Kidney (tissue), 22 donors: ENCODE measurements at places on chromosomes 13 and 19. TPM values are rescaled to one million over a fixed set of nuclear protein-coding genes. Genes with fewer than 3 reads are reported as not detected.
A peak's percentile ranks its signal among the peaks of the same experiment; 100 is the strongest.

- no peak for DNase-seq
These were observed 1.2 kb downstream of the MRI1 start for GRCh38 chr19:13765395-13766094.

The COX7A1 gene
- 56.2 TPM for total RNA-seq

GRCh38 chr13:46289260-46289955 is 77.7 kb downstream of the LRRC63 start:
- DNase-seq: no peak

The SSBP4 gene
- total RNA-seq: 64.9 TPM

The CCDC122 gene
- 11.7 TPM for total RNA-seq

The CD22 gene
- total RNA-seq: 15.4 TPM

GRCh38 chr13:49348751-49349150 is 95.1 kb downstream of the CAB39L start:
- no peak for DNase-seq

GRCh38 chr19:16821081-16821480 is 8.1 kb upstream of the SIN3B start:
- DNase-seq: no peak

- DNase-seq: peak; percentile 95
These were observed 1.4 kb upstream of the CCDC97 start for GRCh38 chr19:41308450-41309179.

GRCh38 chr13:97384371-97384770 is 49.6 kb upstream of the RAP2A start:
- no peak for DNase-seq

The GIPC3 gene
- 2.1 TPM for total RNA-seq

The SIGLEC7 gene
- total RNA-seq: 4.0 TPM

The CYP4F22 gene
- 0.09 TPM for total RNA-seq

GRCh38 chr13:46552889-46553520 is at the start of gene LRCH1:
LRCH1 (plus strand) TSS chr13:46553170; CDS start chr13:46553397, 227 bp downstream.
- peak; percentile 93 for DNase-seq

The KIR3DL2 gene
- 0.13 TPM for total RNA-seq

DNA sequence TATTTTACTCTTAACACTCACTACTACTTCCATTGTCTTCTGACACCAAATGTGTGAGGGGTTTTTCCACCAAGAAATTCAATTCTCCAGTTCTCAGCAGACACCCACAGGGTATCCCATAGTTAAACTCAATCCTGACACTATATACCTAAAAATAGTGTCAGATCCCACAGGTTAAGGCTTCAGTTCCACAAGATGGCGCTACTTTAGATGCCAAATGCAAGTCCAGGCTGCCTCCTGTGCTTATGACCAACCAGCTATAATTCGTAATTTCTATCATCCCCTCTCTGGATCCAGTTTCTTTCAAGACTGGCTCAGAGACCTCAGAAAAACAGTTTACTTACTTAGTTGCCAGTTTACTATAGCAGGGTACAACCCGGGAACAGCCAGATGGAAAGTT is 1146.2 kb upstream of the SPRY2 start:
- DNase-seq: peak; percentile 18

- DNase-seq: no peak
These were observed 7.9 kb downstream of the INTS6 start for GRCh38 chr13:51444922-51445321.

The ZNF729 gene
- total RNA-seq: not detected

The MIR17HG gene
- total RNA-seq: 5.7 TPM

DNA sequence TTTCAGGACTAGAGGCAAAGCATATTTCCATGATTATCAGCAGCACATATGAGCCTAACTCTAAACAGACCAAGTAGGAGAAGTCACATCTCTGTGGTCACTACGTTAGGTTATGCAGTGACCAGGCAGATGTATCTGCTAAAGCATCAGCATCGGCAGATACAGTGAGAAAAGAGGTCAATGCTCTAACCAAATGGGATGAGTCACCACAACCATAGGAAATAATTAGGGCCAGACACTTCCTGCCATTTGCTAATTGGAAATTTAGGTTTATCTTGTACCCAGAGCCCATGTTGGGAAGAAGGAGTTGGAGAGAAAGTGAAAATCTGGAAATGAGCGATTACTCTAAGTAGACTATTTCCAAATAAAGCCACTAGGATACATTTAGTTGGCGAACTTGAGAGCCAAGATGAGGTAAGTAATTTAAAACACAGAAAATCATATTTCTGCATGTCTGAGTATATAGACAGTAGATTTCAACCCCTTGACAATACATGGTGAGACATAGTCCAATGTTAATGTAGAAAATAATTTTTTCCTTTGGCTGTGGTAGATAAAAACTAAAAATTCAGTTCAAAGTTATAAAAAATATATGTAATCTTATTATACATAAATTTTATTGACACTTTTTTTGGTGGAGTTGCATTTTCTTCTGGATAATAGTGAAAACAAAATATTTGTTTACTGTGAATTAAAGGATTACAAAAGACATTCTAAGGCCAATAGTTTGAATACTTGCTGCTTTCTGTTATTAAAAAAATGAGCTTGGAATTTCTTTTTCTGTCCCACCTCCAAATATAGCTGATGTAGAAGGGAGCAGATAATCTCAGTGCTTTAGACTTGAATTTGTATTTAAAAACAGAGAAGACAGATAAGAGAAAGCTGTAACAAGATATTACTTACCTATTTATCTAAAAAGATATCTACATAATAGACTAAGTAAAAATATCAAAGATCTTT is 104.4 kb upstream of the CSNK1A1L start:
- no peak for DNase-seq

DNA sequence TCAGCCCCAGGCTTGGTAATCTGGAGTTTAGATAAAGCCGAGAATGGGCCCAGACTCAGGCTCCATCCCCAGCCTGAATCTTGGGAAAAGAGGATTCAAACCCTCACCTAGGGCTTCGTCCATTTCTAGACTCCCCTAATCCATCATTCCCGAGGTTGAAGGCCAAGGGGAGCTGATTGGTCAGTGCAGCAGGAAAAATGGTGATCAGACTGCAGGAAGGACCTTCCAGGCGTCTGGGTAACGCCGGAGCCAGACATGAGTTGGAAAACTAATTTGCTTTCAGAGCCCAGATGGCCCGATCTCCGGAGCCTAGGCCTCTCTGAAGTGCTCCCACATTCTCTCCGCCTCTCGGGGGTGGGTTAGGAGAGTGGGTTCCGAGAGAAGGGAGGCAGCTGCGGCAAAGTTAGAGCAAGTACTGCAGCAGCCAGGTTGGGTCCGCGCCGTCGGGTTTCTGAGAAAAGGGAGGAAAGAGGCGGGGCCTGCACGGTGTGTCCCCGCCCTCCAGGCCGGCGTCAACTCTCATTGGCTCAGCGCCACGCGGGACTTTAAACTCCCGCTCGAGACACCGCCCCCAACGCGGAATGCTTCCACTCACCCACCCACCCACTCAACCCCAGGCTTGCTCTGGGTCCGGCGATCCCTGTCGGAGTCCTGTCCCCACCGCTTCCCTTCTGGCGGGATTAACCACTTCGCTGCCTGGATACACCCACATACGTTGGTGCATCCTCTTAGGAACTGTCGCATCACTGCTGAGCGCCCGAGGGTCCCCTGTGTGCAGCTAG is 788 bp upstream of the RTBDN start:
- DNase-seq: peak; percentile 47

The XAB2 gene
- total RNA-seq: 44.4 TPM

GRCh38 chr13:80040196-80040980 is 300.5 kb downstream of the SPRY2 start:
- DNase-seq: no peak

- no peak for DNase-seq
These were observed 85.3 kb upstream of the FRY start for GRCh38 chr13:31946091-31946770.

GRCh38 chr13:77430377-77430951 is 103.6 kb upstream of the MYCBP2 start:
- DNase-seq: no peak

- DNase-seq: no peak
These were observed 546 bp upstream of the ZNF546 start for GRCh38 chr19:39996218-39996810.

The CRLF1 gene
- total RNA-seq: 28.9 TPM

DNA sequence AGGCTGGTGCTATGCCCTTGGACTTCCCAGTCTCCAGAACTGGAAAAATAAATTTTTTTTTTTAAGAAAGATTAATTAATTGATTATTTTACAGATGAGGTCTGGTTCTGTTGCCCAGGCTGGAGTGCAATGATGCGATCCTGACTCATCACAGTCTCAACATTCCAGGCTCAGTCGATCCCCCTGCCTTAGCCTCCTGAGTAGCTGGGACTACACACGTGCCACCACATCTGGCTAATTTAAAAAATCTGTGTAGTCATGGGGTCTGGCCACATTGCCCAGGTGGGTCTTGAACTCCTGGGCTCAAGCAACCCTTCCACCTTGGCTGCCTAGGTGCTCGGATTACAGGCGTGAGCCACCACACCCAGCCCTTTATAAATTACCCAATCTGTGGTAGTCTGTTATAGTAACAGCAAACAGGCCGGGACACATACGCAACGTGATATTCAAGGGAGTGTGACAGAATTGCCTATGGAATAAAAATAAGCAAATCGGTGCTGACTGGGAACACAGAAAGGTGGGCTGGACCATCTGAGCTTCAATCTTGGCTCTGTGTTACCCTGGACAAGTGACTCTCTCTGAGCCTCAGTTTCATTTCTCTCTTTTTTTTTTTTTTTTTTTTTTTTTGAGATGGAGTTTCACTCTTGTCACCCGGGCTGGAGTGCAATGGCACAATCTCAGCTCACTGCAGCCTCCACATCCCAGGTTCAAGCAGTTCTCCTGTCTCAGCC is 42.8 kb downstream of the PIN1 start:
- DNase-seq: no peak

DNA sequence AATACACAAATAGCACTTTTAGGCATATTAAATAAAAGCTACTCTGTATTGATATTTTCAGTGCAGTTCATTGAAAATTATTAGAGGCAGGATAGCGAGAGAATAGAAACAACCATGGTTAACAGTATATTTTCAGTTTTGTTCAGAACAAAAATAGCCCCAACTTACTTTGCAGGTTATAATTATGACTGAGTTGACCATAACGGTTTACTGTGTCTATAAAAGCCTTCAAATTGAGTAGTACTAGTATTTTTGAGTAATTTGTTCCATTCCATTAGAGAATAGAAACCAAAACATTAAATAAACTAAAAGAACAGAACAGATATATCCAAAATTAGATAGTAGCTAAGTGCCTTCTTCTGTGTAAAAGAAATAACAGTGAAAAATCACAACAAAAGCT is 1108.4 kb upstream of the PCDH20 start:
- no peak for DNase-seq

The PTGIR gene
- total RNA-seq: 10.1 TPM

DNA sequence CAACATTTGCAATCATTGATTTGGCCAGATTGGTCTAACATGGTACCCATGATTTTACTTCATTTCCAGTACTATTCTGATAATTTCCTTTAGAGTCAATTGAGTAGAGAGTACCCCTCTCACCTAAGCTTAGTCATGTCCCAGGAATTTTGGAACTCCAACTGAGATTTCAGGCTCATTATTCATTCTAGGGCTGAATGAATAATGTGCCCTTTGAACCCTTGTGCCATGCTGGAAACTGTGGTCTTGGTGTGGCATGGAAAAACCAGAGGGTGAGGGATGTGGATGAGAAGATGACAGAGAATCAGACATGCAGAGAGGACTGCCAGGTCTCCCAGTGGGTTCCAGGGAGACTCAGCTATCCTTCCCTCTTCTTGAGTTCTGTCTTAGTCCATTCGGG is 30.2 kb downstream of the ITM2B start:
- no peak for DNase-seq

DNA sequence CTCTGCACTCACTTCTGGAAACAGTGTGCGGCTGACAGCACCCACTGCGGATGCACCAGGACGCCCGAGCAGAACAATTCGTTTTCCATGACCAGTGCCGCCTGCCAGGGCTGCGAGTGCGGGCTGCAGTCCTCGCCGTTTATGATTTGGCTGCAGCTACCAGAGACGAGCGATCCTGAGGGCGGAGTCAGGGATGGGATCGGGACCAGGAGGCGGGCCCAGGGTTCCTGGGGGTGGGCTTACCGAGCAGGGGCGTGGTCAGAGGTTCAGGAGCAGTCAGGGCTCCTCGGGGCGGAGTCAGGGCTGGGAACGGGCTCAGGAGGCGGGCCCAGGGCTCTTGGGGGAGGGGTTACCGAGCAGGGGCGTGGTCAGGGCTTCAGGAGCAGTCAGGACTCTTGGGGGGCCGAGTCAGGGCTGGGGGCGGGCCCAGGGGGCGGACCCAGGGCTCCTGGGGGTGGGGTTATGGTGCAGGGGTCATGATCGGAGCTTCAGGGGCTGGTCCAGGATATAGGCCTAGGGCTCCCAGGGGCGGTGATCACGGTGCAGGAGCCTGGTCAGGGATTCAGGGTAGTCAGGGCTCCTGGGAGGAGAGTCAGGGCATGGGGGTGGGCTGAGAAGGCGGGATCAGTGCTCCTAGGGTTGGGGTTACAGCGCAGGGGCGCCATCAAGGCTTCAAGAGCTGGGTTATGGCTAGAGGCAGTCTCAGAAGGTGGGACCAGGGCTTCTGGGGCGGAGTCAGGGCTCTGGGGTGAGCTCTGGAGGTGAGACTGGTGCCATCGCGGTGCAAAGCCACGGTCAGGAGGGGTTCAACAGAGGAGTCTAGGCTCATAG is 1.7 kb downstream of the KLK4 start:
- peak; percentile 77 for DNase-seq
